ENCODE measurements at places on chromosomes 13 and 19. TPM values are rescaled to one million over a fixed set of nuclear protein-coding genes. Genes with fewer than 3 reads are reported as not detected.

PLIN5 gene
- 7.4 TPM for total RNA-seq

PALM3 gene
- total RNA-seq = 34.6 TPM

SULT2A1 gene
- total RNA-seq = 0.24 TPM

PRR19 gene
- total RNA-seq = 18.3 TPM

JSRP1 gene
- total RNA-seq = 2.6 TPM

ZNF208 gene
- total RNA-seq = 27.6 TPM

CCDC61 gene
- total RNA-seq = 25.6 TPM

ZNF439 gene
- total RNA-seq = 17.1 TPM

- no peak for DNase-seq
Measured at GRCh38 chr13:95289020-95289444, 12.2 kb downstream of the ABCC4 start.

DNA sequence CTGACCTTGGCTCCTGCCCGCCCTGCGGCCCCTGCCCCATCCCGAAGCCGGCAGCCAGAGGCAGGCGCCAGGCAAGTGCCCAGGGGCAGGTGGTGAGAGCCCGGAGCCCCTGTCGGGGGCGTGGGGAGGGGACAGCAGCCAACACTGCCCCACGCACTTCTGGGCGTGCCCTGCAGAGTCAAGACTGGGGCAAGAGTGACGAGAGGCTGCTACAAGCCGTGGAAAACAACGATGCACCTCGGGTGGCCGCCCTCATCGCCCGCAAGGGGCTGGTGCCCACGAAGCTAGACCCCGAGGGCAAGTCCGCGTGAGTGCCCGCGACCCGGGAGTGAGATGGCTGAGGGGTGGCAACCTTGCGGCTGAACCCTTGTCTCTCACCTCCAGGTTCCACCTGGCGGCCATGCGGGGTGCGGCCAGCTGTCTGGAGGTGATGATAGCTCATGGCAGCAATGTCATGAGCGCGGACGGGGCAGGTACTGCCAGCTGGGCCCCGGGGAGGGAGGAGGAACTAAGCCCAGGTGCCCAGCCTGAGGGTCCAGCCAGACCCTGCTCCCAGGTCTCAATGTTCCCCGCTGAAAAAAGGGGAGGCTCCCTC is 17.3 kb downstream of the ANKRD24 start:
- DNase-seq = no peak

DNA sequence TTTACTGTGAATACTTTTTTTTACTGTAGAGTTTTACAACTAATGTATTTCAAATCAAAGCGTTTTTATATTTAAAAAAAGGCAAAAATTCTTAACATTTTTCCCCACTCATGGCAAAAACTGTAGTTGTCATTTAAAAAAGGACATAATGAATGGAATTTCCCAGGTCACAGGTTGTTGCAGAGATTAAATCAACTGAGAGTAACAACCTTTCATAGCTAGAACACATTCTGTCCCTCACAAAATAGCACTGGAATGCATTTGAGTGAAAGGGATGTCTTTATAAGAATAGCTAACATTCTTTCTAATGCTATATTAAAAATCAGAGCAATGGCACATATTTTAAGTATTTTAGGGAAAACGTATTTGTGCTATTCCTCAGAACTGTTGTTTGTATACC is 1393.3 kb upstream of the ATXN8OS start:
- DNase-seq = no peak

- DNase-seq = no peak
Measured at GRCh38 chr13:20303636-20304035, 71.5 kb upstream of the GJB6 start.

DNA sequence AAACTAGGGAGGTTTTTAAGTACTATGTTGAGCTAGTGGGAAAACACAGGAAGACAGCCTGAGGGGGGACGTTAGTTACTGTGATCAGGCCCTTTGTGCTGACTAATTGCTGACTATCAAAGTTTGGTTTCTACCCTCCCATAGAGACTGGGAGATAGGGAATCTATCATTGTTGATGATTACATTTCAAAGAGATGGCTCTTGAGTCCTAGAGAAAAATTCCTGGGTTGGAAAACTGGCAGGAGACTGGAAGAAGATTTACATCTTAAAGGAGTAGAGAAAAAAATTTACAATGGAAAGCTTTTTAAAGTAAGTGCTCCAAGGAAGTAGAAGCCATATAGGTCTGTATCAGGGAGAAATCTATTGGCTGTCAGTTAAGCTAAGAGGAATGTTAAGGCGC is 522.0 kb upstream of the KLHL1 start:
- no peak for DNase-seq

- no peak for DNase-seq
Measured at GRCh38 chr13:51370116-51370515, 30.6 kb downstream of the SERPINE3 start.

GRCh38 chr13:113168211-113168610 is 9.8 kb downstream of the PROZ start:
- no peak for DNase-seq

- no peak for DNase-seq
Measured at GRCh38 chr19:36049080-36049698, 4.9 kb downstream of the THAP8 start.

DNA sequence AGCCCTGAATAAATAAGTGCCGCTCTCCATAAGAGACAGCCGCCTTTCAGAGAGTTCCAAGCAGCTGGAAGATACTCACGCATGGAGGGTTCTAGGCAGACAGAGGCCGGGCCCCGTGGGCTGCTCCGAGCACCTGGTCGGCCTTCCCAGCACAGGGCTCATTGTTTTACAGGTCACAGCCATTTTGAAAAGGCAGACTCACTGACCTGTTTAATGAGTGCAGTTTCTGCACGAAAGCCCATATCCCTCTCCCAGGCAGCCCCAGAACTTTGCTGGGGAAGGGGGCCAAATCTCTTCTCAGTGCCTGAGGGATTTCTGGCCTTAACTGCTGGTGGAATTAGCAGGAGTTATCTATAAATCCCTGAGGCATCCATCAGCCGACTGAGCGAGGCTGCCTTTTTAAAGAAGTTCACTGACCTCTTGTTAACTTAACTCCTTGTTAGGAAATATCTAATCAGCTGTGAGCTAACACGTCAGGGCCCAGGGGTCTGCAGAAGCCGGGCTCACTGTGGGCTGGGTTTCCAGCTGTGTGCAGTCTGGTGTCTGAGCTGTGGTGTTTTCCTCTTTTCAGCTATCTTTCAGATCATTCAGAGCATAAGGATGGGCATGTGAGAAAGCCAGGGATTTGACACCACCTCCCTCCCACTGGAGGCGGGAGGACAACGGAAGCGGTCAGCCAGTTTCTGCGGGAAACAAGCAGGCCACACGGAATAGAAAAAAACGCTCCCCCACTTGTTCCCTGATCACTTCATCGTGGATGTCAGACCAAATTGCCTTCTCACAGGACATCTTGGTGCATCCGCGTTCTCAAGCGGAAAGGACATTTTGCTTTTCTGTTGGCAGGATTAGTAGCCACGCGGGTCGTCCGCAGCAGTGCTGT is 23.3 kb downstream of the SERP2 start:
- DNase-seq = no peak

DNA sequence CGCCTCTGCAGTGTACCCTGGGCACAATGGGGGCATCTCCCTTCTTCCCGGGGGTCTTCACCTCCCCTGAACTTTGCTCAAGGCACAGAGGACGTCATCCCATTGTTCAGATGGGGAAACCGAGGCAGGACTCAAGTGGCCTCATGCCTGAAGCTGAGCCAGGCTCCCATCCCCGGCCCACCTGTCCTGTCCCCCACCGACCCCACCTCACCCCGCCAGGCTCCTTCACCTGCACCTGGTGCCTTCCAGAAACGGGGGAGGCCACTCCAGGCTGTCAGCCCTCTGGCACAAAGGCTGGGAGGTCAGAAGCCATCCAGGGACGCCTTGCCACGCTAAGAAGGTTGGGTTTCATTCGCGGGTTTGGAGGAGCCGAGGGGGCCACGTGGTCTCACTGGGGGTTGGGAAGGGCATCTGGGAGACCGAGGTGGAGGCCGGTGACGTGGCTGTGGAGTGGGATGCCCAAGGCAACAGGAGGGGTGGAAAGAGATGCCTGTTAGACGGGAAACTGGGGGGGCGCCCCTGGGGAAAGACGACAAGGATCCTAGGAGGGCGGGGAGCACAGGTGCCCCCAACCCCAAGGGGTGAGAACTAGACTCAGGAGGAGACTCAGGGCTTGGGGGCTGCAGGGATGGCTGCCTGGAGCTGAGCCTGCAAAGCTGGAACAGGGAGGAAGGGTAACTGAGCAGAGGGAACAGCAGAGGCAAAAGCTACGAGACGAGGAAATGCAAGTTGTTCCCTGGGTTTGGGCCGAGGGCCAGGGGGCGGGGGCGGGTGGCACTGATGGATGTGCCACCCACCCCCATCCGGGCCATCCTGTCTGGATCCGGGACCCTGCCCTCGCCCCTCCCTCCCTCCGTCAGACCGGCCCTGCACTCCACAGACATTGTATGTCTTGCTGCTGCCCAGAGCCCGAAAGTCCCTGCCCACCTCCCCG is 6.0 kb upstream of the TCF3 start:
- no peak for DNase-seq

- DNase-seq = no peak
Measured at GRCh38 chr19:48396016-48396823, 2.8 kb downstream of the GRIN2D start.

Data from testis (tissue), 5 donors.